ENCODE measurements at places on chromosomes 1 and 21.
A peak's percentile ranks its signal among the peaks of the same experiment; 100 is the strongest.

DNA sequence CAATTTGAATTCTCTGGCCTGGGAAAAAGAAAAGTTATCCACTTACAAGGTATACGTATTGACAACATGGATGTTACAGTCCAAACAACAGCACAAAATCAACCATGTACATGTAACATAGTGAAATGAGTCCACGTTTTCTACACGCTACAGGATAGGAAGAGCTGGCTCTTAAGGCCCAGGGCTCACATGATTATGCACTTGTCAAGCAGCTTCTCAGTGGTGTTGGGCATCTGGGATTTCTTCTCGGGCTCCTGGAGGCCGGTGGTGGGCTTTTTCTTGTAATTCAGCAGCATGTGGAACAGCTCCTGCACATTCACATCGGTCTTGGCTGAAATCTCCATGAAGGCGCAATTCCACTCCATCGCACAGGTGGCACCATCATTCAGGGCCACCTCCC lies 4.0 kb downstream of the DIRAS3 start:
- no peak for DNase-seq

DNA sequence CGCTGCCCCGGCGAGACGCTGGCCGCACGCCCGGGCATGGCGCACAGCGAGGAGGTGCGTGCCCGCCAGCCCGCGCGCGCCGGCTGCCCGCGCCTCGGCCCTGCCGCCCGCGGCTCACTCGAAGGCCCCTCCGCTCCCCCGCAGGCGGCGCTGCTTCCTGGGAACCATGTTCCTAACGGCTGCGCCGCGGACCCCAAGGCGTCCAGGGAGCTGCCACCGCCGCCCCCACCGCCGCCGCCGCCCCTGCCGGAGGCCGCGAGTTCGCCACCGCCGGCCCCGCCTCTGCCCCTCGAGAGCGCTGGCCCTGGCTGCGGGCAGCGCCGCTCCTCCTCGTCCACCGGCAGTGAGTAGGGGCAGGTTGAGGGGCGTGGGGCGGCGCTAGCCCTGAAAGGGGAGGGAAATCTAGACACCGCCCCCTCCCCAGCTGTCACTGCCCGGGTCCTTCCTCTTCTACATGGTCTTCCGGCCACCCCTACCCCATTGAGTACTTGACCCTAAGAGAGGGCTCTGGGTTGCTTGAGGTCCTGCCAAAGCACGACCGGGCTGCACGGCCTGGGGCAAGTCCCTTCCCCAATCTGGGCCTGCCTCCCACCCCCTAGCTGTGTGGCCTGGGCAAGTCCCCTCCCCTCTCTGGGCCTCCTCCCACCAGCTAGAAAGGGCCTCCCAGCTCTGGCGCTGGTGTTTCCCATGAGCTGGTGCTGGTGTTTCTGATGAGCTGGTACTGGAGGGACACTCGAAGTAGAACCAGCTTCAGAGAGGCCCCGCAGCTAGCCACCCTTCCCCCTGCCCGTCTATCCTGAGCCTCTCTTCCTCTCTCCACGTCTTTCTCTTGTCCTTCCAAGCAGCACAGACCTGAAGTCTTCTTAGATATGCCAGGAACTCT lies 17.0 kb downstream of the TNFRSF25 start:
- no peak for DNase-seq

DNA sequence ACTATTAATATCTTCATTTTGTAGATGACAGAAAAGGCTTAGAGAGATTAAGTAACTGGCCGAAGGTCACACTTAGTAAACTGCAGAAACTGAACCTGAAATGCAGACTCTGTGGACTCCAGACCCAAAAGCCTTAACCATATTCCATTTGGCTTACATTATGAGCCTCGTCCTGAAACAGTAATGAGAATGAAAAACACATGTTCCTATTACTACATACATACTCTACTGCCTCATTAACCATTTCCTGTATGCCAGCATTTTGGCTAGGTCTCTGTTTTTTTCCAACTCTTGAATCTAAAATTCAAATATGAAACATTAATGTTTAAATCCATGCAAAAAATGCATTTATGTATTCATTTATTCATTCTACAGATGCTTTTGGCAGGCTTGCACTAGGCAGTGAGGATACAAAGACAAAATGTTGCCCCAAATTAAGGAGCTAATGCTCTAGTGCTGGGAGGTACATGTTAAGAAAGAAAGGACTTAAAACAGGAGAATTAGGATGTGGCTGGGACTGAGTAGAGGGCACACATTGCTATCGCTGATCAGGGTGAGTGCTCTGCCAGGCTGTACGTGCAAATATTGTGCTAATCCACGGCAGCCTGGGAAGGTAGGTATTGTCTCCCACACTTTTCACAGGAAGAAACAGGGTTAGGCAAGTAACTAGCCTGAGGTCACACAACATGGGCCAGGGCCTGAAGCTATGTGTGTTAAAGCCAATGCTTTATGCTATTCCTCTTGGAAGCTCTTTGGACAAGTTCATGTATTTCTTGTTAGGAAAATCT lies 14.0 kb downstream of the DEGS1 start:
- DNase-seq: no peak

- DNase-seq: no peak
These were observed 317.1 kb upstream of the KAZN start for GRCh38 chr1:14281412-14281811.

DNA sequence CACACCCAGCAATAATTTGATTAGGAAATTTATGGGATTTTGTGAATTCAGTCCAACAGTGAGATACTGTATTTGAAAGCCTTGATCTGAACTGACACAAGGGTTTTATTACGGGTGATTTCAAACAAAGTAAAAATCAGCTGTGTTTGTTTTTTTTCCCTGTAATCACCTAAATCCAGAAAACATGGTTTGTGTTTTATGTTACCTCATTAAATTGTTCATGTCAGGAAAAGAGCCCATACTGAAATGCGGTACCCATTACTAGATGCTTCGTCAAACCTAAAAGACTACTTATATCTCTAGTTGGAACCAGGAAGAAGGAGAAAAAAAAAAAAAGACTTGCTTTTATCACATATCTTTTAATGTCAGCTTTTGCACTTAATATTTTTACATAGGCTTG lies 811.9 kb upstream of the RGS18 start:
- no peak for DNase-seq

DNA sequence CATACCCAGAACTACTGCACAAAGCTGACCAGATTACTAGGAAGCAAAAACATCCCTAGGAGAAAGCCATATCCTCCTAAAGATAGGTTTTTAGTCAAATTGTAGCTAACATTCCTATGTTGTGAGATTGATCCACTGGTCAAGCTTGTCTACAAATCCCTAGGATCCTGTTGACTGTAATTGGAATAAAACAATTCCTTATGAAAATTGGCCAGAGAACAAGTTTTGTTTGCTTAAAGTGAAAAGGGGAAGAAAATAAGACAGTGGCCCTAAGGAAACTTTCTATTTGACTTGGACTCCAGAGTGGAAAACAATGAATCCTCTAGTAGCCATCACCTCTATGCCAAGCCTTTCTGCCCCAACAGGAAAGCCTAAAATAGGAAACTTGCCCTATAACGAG lies 645.2 kb upstream of the USP24 start:
- no peak for DNase-seq

GRCh38 chr1:48767975-48768510 lies 8.6 kb downstream of the BEND5 start:
- DNase-seq: no peak

DNA sequence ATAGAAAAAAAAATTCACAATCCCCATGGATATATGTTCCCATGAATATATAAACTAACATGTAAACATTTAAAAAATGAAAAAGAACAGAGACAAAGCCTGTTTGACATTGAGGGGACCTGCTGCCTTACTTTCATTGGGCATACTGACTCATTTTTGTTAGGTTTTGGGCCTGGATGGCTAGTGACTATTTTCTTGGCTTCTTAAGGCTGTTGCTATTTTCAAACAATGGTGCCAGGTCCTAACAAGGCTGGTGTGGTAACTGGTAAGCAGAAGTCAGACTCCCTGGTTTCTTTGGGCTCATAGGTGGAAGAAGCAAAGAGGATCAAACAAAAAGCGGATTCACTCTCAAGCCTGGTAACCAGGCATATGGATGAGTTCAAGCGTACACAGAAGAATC lies 51.0 kb downstream of the LAMC2 start:
- no peak for DNase-seq

DNA sequence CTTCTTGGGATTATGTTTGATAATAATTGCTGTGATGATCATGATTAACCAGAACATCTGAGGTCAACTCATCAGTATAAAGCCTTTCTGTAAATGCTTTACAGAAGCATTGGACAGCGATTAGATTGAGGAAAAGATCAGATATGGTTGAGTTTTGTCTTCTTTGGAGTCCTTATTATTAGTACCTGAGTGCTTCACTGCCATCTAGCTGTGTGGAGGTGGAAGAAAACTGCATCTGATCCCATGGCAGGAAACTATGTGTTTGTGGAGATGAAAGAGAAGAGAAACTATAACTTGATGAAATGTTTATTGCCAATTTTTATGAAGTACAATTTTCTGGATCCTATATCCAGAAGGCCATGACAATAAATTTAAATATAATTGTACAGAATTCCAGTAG lies 11.4 kb downstream of the FLG2 start:
- no peak for DNase-seq

- DNase-seq: no peak
These were observed 58.9 kb downstream of the RHOU start for GRCh38 chr1:228794173-228794572.

DNA sequence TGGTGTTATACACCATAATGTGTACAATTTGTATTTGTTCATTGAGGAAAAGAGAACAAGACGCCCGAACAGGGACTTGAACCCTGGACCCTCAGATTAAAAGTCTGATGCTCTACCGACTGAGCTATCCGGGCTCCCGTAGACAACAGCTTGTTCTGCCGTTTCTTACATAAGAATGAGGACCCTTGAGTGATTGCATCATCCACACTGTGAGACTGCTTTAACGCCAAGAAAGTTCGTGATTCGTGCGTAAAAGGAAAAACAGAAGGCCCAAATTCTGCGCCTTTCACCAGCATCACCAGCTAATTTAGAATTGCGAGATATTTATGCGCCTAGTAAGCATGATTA lies 9.3 kb upstream of the MDM4 start:
- DNase-seq: peak; percentile 68

DNA sequence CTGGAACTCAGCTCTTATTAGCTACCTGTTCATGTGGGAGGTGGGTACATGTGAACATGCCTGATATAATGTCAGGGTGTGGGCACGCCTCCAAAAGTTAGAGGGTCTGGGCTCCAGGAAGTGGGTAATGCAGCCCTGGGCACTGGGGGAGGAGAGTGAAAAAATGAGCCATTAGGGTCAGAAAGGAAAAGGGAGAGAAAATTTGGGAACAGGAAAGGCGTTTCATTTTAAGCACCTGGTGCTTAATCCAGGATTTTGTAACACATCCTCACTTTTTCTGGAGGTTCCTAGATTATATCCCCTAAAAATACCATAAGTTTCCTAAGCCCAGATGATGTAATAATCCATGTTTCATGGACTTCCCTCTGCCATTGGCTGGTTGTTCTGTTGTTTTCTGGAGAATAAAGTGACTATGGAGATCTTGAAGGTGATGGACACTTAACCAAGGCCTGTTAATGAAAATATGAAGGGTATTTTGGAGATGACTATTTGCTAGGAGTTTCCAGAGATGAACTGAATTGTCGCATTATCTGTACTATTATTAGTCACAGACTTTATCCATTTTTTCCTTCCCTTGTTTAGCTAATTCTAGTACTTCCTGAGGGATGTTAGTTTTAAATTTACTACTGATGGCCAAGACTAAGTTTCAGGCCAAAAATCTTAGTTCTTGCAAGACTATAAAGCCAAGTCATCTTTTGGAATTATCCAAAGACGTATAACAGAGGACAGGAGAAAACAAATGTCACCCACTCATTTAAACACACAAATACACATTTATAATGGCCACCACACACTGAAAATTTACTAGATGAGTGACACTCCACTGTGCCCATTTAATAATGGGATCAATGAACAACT lies 24.4 kb upstream of the TARBP1 start:
- DNase-seq: no peak

- no peak for DNase-seq
These were observed 11.3 kb downstream of the FMO2 start for GRCh38 chr1:171196351-171196750.

GRCh38 chr1:190453550-190453949 lies 24.1 kb downstream of the BRINP3 start:
- DNase-seq: no peak

DNA sequence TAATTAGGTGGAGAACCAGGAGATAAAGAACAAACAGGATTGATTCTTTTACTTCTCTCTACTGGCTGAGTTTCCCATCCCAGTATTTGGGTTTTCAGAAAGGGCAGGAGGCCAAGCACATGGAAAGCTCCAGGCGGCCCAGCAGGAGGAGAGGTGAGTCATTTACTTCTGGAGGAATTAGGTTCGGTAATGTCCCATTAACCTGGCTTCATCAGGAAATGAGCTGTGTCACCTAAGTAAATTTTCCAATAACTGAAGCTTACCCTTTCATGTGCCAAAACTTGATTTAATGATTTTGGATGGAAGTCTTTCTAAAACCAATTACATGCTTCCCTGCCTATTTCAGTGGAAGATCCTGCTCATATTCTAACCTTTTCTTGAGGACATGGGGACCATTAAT lies 257.6 kb upstream of the USP24 start:
- DNase-seq: no peak

- DNase-seq: no peak
These were observed 335.8 kb upstream of the KAZN start for GRCh38 chr1:14262637-14263036.

DNA sequence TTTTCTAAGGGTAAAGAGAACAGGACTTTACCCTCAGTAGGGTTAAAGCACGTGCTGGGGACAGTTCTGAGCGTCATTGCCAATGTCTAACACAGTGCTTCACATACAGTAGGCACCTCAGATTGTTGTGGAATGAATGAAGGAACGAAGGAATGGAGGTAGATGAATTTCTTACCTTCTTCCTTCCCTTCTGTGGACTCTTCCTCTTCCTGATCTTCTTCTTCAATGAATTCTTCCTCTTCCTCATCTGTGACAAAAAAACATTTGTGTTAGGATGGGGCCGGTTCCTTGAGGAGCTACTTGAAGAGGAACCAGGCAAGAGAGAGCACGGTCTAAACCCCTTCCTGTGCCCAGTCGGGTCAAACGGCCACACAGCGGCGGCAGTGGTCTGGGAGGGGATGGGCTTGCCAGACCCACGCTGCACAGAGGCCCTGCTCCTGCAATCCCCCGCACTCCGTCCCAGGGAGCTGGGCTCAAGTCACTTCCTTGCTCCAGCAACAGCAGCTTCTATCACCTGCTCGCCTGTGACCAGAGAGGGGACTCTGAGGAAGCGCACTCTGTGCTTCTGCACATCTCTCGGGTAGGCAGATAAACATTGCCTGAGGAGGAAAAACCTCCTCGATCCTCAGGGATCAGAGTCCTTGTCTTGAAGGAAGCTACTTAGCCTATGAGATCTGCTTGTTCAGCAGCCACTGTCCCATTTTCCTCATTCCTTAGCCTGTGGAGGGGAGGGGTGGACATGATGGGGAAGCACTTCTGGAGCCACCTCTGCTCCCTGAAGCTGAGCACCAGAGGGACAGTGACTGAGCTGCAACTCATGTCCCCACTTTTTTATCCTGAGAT lies 8.0 kb upstream of the SLC30A2 start:
- no peak for DNase-seq
